ENCODE measurements at places on chromosomes 11 and 22. TPM values are rescaled to one million over a fixed set of nuclear protein-coding genes. Genes with fewer than 3 reads are reported as not detected.

Gene CREB3L1
- total RNA-seq = 19.9 TPM

Gene PGA5
- not detected for total RNA-seq

Gene GGT5
- 5.1 TPM for total RNA-seq

Gene RPS19BP1
- total RNA-seq = 48.0 TPM

Gene MORC2
- 10.7 TPM for total RNA-seq

Gene APOBEC3H
- total RNA-seq = 0.70 TPM

Gene SCGB2A2
- total RNA-seq = not detected

Gene EHBP1L1
- total RNA-seq = 46.1 TPM

Gene GALNT18
- 1.2 TPM for total RNA-seq

Gene MUC5AC
- total RNA-seq = not detected

Gene SELENOM
- 38.0 TPM for total RNA-seq

Gene PYGM
- total RNA-seq = 0.68 TPM

Gene APLNR
- 0.35 TPM for total RNA-seq

Gene CRYAB
- total RNA-seq = 40.8 TPM

Gene LMF2
- 17.3 TPM for total RNA-seq

Gene EWSR1
- 151 TPM for total RNA-seq

Gene RAG1
- 0.12 TPM for total RNA-seq

Gene KRTAP5-11
- not detected for total RNA-seq

Gene LINC01488
- total RNA-seq = 0.08 TPM

Gene GLYATL2
- total RNA-seq = not detected

Gene UPK3A
- total RNA-seq = not detected

Gene OR51B5
- not detected for total RNA-seq

Gene KRTAP5-1
- not detected for total RNA-seq

Gene FAM227A
- total RNA-seq = 2.2 TPM

Gene TRPC6
- under 0.01 TPM for total RNA-seq

Gene CCDC73
- not detected for total RNA-seq

Gene TYR
- not detected for total RNA-seq

Gene DTX4
- total RNA-seq = 0.35 TPM

Gene ANO1
- total RNA-seq = 5.3 TPM

Gene CBX7
- total RNA-seq = 1.6 TPM

Gene SYT13
- total RNA-seq = not detected

Gene OR52A5
- not detected for total RNA-seq

Gene OR2D2
- total RNA-seq = not detected

Gene ADAMTS15
- 42.8 TPM for total RNA-seq

Gene HBG2
- not detected for total RNA-seq

Gene NEFH
- total RNA-seq = 0.08 TPM

Gene FDXACB1
- 1.7 TPM for total RNA-seq

Gene OR2AG2
- total RNA-seq = 0.08 TPM

Gene CASP5
- not detected for total RNA-seq

Gene ALDH3B2
- not detected for total RNA-seq

Gene GPR83
- not detected for total RNA-seq

Gene LRP4
- total RNA-seq = 8.6 TPM

Gene TTC28
- 11.5 TPM for total RNA-seq

Gene MUS81
- total RNA-seq = 40.7 TPM

Gene MS4A6E
- total RNA-seq = not detected

Gene ADM2
- 1.6 TPM for total RNA-seq

All from smooth muscle cell of the coronary artery (primary cell).